K562 (cell line): ENCODE measurements at places on chromosomes 5 and 9. TPM values are rescaled to one million over a fixed set of nuclear protein-coding genes. Genes with fewer than 3 reads are reported as not detected.

DNA sequence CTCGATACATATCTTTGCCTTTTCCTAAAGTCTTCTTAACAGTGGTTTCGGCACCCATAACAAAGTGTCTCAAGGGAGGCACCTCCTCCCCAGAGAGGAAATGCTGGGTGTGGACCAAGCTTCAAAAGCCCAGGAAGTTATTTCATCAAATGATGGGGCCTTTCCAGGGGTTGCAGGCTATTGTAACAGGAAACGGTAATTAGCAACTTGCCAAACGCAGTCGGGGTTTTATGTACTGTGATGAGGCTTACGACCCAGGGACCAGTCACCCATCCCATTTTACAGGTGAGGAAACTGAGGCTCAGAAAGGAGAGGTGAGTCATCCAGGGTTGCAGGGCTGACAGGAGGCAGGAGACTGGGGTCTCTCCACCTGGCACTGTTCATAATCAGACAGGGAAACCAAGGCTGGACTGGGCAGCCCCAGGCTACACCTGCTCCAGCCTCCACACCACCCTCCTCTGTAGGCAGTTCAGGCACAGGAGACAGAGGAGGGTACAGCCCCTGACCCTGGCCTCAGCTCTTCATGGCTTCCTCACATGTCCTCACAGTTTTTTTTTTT, 30.0 kb upstream of the SUSD3 start:
- H3K4me3 ChIP-seq = no peak overlapping the region
- no peak overlapping the region for H3K27ac ChIP-seq
- peaks cover 4% of the 10 kb centered on the region; the same call in 1 of the 2 replicates for H3K4me1 ChIP-seq
- no peaks in the 10 kb centered on the region for H3K36me3 ChIP-seq
- H3K27me3 ChIP-seq = peaks cover 22% of the 10 kb centered on the region; the same call in 2 of the 3 replicates

DNA sequence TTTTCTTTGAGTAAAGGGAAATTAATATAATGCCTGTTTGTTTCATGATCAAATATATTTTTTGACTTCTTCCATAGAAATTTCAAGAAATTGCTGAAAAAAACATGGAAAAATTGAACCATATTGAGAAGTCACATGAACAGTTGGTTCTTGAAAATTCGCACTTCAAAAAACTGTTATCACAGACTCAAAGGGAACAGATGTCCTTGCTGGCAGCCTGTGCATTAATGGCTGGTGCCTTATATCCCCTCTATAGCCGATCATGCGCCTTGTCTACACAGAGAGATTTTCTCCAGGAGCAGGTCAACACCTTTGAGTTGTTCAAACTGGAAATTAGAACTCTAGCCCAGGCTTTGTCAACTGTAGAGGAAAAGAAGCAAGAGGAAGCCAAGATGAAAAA, 191.4 kb downstream of the CCDC171 start:
- no peak overlapping the region for H3K4me3 ChIP-seq
- H3K4me1 ChIP-seq = no peaks in the 10 kb centered on the region
- H3K27me3 ChIP-seq = no peaks in the 10 kb centered on the region
- H3K36me3 ChIP-seq = no peaks in the 10 kb centered on the region

GRCh38 chr5:137665678-137666460, 70.0 kb downstream of the KLHL3 start:
- no peak overlapping the region for H3K4me3 ChIP-seq
- H3K4me1 ChIP-seq = no peaks in the 10 kb centered on the region
- H3K27me3 ChIP-seq = peaks cover 16% of the 10 kb centered on the region
- no peaks in the 10 kb centered on the region for H3K36me3 ChIP-seq

DNA sequence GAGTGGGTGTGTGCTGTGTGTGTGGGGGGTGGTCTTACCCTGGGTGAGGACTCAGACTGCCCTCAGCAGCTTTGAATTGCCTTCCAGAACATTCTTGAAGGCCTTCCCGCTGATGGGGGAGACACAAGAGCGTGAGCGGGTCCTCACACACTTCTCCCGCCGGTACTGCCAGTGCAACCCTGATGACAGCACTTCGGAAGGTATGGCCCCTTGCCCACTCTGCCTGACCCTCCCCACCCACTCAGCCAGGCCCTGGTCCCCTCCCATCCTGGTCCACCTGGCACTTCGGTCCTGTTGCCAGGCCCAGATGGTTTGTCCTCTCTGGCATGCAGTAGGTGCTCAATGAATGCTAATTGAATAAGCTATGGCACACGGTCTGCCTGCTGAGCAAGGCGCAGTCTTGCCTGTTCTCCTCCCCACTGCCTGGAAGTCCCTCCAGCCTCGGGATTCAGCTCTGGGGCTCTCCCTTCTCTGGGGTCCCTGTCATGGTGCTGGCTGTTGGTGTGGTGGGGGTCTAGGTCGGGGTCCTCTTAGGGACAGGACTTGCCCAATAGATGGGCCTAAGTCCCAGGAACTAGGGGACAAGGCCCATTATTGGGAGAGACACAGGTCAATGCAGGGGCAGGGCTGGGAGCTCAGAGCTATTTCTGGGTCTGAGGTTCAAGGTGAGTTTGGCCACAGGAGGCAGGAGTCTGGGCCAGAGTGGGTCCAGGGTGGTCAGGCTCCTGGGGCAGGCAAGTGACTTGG, 26.4 kb downstream of the PSD2 start:
- no peaks in the 10 kb centered on the region for H3K36me3 ChIP-seq
- DNase-seq = no peak
- H3K4me3 ChIP-seq = no peak overlapping the region
- no peak overlapping the region for H3K27ac ChIP-seq

DNA sequence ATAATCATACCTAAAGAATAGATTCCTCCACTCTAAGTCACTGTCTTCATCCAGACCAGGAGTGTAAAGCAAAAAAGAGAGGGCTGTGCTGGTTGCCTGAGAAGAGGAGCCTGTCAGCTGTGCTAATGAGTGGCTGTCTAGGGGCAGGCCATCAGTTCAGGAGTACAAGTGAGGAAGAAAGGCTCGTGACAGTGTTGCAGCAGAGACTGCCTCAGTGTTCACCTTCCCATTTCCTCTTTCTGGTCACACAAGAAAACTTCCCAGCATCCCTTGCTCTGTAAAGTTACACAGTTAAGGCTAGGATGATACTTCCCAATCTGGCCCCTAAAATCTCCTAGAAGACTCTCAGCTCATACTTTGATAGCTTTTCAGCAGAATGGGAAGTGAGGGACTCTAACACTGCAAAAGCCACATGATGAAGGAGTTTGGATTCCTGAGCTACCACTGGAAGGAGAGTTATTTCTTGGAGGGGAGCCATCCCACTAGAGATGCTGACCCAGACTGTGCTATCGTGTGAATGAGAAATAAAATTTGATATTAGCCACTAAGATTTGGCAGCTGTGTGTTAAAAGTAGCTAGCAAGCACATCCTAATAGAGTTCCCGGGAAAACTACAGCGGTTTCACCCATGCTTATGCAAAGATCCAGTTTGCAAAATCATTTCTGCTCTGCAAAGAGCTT, 67.1 kb downstream of the ADAMTS12 start:
- H3K36me3 ChIP-seq = no peaks in the 10 kb centered on the region
- no peak overlapping the region for H3K4me3 ChIP-seq
- H3K4me1 ChIP-seq = no peaks in the 10 kb centered on the region
- DNase-seq = no peak
- H3K27me3 ChIP-seq = no peaks in the 10 kb centered on the region

GRCh38 chr5:97854871-97855762, 672.1 kb upstream of the RIOK2 start:
- no peak overlapping the region for H3K27ac ChIP-seq
- no peaks in the 10 kb centered on the region for H3K27me3 ChIP-seq
- H3K4me3 ChIP-seq = no peak overlapping the region
- H3K36me3 ChIP-seq = no peaks in the 10 kb centered on the region
- DNase-seq = no peak
- H3K4me1 ChIP-seq = no peaks in the 10 kb centered on the region

- DNase-seq = no peak
- H3K27me3 ChIP-seq = no peaks in the 10 kb centered on the region
- H3K4me1 ChIP-seq = no peaks in the 10 kb centered on the region
- no peaks in the 10 kb centered on the region for H3K36me3 ChIP-seq
- H3K27ac ChIP-seq = no peak overlapping the region
- H3K4me3 ChIP-seq = no peak overlapping the region
These were observed 526.0 kb upstream of the TRPC7 start for GRCh38 chr5:136891175-136891972.

GRCh38 chr5:34648039-34648839, 7.9 kb upstream of the RAI14 start:
- no peaks in the 10 kb centered on the region for H3K4me1 ChIP-seq
- no peaks in the 10 kb centered on the region; the same call in 1 of the 2 replicates for H3K27me3 ChIP-seq
- H3K36me3 ChIP-seq = no peaks in the 10 kb centered on the region
- H3K27ac ChIP-seq = no peak overlapping the region
- no peak overlapping the region for H3K4me3 ChIP-seq
- no peak for DNase-seq

Gene ASB6
- polyA plus RNA-seq = 17.8 and 19.5 TPM in 2 replicates

Gene F2RL2
- 0.05 TPM in 1 of 2 replicates, not detected in the other for polyA plus RNA-seq

Gene HRCT1
- not detected in 2 replicates for polyA plus RNA-seq

Gene RETREG1
- not detected in 2 replicates for polyA plus RNA-seq

Gene GRM6
- polyA plus RNA-seq = not detected in 2 replicates
